ENCODE measurements at places on chromosomes 6 and 20.
A peak's percentile ranks its signal among the peaks of the same experiment; 100 is the strongest.

DNA sequence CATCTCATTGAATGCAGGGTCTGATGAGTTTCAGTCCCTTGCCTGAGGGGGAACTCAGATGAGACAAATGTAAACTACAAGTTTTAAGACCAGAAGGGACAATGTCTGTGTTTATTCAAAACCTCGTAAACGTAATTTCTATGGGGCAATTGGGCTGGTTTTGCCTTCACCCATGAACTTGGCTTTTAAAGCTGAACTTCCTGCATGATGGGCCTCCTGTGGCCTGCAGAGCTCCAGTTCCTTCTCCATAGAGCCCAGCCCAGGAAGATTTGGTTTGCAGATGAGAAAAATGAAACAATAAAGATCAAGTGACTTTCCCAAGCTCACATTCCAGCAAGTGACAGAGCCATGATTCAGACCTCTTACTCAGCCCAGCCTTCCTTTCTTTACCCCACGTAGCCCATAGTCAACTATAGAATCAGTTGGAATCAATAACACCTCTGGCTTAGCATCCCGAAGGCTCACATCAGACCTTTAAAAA, 612.3 kb downstream of the UTRN start:
- no peak for DNase-seq

- no peak for DNase-seq
These were observed 139.5 kb downstream of the ERMARD start for GRCh38 chr6:169890901-169891300.

DNA sequence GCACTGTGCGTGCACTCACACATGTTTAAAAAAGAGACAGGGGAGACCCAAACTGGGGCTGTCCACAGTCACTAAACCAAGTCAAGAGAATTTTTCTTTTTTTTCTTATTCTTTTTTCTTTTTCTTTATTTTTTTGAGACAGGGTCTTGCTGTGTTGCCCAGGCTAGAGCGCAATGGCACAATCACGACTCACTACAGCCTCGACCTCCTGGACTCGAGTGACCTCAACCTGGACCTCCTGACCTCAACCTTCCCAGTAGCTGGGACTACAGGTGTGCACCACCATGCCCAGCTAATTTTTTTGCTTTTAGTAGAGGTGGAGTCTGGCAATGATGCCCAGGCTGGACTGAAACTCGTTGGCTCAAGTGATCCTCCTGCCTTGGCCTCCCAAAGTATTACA, 89.4 kb upstream of the NFATC2 start:
- DNase-seq = no peak

DNA sequence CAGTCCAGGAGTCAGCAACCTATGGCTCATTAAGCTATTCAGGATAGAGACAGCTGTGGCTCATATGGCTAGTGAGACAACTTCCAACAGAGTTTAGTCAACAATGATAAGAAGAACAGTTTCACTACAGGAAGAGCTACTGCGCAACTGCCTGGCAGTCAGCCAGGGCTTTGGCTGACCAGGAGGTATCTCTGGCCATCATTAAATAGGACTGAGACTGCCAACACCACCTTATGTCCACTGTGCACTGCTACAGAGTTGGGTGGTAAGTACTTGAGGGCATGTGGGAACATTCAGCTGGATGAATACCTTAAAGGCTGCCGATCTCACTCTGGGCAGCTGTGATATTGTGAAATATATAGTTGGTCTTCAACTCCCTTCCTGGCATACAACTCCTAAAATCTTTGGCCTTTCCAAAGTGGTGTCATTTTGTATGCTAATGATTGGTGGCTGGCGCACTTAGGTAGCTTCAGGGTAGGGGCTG, 52.2 kb upstream of the FAM83C start:
- DNase-seq = no peak

- DNase-seq = no peak
These were observed 152.1 kb upstream of the GRIK2 start for GRCh38 chr6:101241442-101241841.

- DNase-seq = no peak
These were observed 9.4 kb downstream of the TFAP2A start for GRCh38 chr6:10405513-10405900.

DNA sequence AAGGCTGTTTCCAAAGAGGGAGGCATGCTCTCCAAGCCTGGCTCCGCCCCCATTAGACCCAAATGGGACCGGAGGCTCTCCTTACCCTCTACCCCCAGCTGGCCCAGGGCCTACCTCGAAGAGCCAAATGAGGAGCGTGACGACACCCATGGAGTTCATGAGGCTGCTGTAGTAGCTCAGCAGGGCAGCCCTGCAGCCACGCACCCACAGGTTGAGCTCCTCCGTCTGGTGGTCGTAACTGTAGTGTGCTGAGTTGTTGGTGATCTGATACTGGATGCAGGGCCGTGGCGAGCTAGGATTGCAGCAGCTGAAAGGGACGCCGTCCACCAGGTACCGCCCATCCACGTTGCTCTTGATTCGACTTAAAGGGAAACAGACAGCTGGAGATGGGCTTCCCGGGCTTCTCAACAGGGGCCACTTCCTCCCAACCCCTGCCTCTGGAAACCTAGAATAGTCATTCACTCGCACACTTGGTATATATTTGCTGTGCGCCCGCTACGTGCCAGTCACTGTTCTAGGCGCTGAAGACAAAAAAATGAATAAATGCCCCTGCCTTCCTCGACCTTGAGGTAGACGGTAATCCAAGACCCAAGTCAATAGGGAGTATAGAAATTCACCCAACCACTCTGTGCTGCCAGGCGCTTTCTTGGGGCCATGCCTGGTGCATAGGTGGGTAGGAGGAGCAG, 18.0 kb downstream of the PRPH2 start:
- no peak for DNase-seq

DNA sequence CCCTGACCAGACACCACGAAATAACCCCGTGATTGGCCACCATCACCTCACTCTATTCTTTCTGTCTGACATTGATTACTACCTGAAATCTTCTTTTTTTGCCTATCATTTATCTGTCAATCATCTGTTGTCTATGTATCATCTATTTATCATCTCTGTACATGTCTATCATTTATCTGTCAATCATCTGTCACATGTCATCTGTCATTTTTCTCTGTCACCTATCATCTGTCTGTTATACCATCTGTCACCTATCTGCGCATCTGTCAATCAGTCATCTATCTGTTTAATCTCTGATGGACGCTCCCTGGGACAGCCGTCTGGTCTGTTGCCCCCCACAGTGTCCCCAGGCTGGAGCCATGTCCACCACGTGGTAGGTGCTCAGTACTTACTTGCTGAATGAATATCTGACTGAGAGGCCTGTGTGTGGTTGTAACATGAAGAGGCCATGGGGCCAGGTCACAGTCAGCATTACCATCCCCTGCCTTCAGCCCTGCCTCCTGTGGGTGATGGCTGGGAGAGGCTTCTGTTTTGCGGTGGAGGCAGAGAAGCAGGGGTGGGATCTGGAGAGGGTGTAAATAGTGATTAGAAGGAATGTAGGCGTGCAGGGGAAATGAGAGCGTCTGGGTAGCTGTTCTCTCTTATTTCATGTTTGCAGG, 302.7 kb downstream of the QKI start:
- DNase-seq = no peak

- peak; percentile 1 for DNase-seq
These were observed 207.2 kb upstream of the KCNQ5 start for GRCh38 chr6:72414657-72415056.

GRCh38 chr6:138885156-138885819, 89.4 kb downstream of the ECT2L start:
- DNase-seq = no peak

GRCh38 chr20:50194422-50194830, 3.8 kb downstream of the CEBPB start:
- DNase-seq = no peak
